ENCODE measurements at places on chromosomes 1 and 21.

GRCh38 chr1:213989002-213989855 is 1.5 kb downstream of the PROX1 start:
- no peak for DNase-seq

DNA sequence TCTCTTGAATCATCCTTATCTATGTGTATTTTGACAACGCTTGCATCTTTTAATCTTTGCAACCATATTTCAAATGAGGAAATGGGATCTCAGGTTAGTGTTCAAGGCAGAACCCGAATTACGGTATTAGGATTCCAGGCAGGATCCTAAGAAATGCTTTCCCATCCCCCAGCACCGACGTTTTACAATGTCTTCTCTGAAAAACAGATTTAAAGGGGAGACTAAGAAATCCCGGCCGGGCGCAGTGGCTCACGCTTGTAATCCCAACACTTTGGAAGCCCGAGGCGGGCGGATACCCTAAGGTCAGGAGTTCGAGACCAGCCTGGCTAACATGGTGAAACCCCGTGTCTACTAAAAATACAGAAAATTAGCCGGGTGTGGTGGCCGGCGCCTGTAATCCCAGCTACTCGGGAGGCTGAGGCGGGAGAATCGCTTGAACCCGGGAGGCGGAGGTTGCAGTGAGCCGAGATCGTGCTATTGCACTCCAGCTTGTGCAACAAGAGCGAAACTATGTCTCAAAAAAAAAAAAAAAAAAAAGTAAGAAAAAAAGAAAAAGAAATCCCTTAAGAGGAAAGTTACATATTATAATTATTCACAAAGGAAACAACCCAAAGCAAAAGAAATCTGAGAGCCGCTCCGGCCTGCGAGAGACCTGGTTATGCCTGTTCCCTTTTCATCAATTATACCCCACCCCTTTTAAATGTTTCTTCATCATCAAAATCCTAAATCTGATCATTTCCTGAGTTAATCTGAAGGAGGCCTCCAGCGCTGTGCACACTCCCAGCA is 801 bp upstream of the GORAB start:
- no peak for DNase-seq

- DNase-seq, result no peak
Observed at GRCh38 chr1:106675558-106675957, 380.9 kb upstream of the PRMT6 start.

DNA sequence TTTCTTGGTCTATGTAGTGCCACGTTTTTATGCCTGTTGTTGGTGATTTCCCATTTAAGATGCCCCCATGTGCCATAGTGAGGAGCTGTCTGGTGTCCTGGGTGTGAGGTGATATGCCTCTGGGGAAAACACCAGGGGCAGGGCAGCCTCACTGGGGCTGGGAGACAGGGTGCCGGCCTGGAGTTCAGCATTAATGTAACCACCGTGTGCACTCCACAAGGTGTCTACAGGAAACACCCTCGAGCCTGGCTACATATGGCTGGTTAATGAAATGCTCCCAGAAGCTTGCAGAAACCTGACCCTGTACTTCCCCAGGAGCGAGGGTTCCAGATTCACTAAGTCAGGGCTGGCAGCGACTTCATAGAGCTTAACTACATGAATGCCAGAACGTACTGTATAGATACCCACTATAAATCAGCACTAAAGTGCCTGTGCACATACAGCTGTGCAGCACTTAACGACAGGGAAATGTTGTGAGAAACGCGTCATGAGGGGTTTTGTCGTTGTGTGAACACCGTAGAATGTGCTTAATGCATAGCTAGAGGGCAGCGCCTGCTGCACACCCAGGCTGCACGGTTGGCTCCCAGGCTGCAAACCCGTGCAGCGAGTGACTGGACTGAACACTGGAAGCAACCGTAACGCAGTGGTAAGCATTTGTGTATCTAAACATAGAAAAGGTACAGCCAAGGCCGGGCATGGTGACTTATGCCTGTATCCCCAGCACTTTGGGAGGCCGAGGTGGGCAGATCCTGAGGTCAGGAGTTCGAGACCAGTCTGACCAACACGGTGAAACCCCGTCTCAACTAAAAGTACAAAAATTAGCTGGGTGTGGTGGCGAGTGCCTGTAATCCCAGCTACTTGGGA is 10.4 kb downstream of the TFF2 start:
- DNase-seq, result no peak

GRCh38 chr1:159428536-159428935 is 3.5 kb upstream of the OR10J4 start:
- DNase-seq, result no peak

DNA sequence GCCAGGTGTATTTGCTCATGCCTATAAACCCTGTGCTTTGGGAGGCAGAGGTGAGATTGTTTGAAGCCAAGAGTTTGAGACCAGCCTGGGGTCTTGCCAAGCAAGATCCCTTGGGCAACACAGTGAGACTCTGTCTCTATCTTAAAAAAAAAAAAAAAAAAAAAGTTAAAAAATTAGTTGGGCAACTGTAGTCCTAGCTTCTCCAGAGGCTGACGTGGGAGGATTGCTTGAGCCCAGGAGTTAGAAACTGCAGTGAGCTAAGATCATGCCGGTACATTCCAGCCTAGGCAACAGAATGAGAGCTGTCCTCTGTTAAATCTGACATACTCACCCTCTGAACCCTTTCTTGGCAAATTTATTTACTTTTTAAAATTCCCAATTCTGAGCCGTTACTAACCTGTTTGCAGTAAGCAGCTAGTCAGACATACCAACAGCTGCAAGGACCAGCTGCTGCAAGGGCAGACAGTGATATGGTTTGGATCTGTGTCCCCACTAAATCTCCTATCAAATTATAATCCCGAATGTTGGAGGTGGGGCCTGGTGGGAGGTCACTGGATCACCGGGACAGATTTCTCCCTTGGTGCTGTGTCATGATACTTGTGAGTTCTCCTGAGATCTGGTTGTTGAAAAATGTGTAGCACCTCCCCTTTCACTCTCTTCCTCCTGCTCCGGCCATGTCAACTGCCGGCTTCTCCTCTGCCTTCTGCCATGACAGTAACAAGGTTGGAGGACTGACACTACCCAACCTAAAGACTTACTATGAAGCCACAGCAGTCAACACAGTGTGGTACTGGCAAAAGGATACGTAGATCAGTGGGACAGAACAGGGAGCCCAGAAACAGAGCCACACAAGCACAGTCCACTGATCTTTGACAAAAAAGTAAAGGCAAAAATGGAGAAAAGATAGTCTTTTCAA is 10.6 kb downstream of the PARP1 start:
- DNase-seq, result no peak

GRCh38 chr1:180358649-180359048 is 128.6 kb downstream of the LHX4 start:
- peak; percentile 9 for DNase-seq

DNA sequence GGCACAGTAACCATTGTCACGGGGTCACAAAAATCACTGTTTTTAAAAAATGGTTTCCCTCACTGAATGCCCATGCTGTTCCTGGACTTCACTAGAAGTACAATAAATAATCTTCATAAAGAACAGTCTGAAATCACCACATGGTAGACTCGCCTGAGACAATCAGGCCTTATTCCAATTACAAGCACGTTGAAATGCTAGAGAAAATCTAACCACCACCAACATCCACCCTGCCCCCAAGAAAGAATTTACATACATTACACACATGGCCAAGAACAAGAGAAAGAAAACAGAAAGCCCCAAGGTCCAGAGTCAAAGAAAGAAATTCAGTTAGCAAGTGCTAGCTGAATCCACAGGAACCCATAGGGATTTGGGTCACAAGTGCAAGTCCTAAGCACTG is 107.0 kb upstream of the ERG start:
- no peak for DNase-seq

DNA sequence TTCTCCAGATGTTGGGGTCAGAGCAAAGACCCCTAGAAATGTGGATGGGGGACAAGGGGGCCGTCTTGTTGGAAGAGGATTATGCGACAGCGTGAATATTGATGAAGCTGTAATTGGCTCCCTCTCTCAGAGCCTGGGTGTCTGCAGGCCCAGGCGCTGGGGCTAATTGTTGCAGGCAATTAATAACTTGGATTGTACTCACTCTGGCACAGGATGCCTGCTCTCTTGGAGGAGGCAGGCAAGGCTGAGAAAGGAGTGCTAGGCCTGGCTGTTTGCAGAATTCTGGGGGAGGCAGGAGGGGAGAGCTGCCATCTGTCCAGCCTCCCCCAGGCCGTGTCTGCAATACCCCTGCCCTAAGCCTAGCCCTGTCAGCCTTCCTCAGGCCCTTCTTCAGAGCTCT is 4.1 kb upstream of the DISP3 start:
- DNase-seq, result no peak

- DNase-seq, result no peak
Observed at GRCh38 chr1:62117018-62117750, 77.5 kb upstream of the L1TD1 start.

DNA sequence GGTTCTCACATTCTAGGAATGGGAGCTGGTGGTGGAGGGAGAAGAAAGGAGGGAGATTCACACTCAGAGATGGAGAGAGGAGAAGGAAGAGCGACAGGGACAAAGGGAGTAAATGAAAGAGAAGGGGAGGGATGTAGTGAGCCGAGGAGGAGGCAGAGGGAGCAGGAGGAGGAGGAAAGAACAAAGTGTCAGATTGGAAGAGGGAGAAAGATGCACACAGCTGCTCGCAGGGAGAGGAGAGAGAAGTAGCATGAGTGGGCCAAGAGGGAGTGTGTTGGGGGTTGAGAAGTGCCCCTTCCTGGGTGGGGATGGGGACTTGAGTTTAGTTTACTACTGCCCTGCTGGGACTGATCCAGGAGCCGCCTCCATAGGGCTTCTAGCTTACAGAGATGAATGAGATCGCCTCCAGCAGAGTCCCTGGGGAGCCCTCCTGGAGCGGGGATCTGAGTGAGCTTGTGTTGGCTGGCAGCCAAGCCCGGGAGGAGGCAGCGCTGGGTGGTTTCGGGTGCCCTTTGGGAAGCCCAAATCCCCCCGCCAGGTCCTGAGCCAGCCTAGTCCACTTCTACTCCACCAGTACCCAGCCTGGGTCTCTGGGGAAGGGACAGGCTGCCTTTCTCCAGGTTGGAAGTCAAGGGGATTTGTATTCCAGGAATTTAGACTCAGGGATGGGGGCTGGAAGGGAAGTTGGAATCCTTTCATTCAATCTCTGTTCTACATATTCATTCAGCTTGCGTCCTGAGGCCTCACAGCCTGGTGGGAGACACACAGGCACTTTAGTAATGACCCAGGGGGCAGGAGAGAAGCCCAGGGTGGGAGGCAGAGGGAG is 20.9 kb downstream of the PTPRU start:
- peak; percentile 88 for DNase-seq

DNA sequence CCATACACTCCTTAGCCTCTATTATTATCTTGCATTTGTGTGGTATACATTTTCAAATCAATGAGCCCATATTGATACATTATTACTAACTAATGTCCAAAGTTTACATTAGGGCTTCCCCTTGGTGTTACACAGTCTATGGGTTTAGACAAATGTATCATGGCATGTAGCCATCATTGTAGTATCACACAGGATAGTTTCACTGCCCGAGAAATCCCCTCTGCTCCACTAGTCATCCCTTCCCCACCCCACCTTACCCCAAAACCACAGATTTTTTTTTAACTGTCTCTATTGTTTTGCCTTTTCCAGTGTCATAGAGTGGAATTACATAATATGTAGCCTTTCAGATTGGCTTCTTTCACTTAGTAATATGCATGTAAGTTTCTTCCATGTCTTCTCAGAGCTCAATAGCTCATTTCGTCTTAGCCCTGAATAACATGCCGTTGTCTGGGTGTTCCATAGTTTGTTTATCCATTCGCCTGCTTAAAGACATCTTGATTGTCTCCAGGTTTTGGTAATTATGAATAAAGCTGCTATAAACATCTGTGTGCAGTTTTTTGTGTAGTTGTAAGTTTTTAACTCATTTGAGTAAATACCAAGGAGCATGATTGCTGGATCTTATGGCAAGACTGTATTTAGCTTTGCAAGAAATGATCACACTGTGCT is 86.4 kb upstream of the LYST start:
- no peak for DNase-seq

DNA sequence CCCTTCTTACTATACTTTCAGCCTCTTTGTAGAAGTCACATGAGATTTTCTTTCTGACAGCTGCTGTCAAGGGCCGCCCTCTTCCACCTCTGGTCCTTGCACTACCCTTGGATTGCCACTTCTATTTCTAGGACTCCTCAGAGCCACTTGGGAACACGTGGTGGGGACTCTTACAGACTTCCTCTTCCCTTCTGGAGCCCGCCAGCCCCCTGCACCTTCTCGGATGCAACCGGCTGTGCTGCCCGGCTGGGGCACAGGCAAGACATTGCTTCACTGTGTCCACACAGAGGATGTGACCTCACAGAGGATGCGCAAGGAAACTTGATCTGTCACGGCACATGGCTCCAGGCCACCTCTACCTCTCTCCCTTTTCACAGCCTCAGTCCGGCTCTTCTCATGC is 2.4 kb upstream of the IKBKE start:
- no peak for DNase-seq

DNA sequence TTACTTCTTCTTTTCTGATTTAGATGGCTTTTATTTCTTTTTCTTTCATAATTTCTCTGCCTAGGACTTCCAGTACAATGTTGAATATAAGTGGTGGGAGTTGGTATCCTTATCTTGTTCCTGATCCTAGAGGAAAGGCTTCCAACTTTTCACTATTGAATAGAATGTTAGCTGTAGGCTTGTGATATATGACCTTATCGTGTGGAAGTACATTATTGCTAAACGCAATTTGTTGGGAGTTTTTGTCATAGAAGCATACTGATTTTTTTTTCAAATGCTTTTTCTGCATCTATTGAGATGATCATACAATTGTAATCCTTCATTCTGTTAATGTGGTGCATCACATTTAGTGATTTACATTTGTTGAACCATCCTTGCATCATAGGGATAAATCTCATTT is 79.5 kb downstream of the FASLG start:
- DNase-seq, result no peak

GRCh38 chr1:219566951-219567947 is 45.7 kb downstream of the ZC3H11B start:
- peak; percentile 67 for DNase-seq

Data from NCI-H1436 (cell line).